T-helper 2 cell (primary cell): ENCODE measurements at places on chromosomes 4 and X.

DNA sequence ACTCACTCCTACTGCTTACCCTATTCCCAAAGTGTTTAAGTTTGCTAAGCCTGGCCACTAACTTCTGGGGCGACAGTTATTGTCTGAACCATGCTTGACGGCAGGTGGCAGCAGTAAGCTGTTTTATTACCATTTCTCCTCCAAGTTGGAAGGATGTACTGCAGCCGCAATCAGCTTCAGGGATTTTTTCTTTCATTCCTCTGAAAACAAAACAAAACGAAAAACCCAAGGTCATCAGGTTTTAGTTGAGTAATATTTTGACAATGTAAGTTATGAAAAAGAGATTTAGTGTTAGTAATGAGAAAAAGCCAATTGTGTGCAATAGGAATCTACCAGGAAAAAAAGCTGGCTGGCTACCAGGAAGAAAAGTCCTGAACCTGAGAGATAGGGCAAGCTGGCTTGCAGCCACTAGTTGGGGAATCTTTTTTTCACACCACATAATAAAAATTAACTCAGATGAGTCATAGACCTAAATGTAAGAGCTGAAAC, 13.2 kb upstream of the RAB9B start:
- peak; percentile 18 for DNase-seq

DNA sequence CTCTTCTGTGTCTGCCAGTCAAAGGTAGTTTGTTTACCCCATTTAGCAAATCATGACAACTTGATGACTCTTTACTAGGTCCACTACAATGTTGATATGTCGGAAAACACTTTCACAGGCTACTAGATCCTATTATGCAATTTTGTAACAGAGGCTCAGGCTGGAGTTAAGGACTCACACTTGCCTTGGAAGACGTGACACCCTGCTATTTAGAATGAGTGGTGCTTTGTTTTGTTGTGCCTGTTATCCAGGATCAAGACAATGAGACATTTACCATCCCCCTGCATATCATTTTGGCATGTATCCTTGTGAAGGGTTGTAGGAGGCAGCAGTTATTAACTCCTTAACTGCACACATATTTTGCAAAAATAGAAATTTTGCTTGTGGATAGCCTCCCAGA, 263.7 kb downstream of the IL1RAPL1 start:
- DNase-seq: no peak

DNA sequence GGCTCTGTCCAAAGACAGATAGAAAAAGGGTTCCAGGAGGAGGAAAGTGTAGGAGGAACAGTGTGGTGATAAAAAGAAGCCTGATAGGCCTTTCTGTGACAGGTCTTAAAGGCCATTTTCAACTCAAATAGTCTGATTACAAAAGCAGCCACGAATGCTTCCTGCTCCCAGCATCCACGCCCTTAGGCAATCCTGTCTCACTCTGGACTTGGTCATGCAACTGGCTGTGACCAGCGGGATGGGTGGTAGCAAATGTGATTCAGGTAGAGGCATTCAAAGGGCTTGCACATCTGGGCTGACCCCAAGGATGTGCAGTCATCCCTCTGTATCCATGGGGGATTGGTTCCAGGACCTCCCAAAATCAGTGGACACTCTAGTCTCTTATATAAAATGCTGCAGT, 14.4 kb upstream of the SEPSECS start:
- no peak for DNase-seq

DNA sequence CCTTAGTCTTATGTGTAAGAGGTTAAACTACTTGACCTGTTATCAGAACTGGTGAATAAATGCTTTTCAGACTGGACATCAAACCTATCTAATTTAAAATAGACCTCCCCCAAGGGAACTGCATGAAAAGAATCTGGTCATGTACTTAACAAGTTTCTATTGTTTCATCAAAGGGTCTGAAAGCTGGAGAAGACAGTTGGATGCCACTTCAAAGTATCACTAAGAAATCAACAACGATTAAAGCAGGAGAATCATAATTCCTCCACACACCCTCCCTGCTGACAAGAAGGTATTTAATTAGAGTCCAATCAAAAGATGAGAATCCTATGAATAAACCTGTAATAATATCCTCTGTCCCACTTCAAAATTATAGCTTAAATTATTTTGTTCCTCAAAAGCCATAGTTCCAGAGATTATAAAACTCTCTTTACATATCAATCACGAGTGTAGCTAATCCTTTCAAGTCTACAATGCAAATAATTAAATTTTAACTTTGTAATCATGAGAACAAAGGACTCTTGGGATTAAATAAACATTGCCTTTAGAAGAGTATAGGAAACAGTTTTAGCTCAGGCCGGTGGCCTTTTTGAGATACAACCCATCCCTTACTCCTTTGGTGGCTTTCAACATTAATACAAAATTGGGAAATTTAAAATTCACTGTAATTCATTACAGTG, 35.1 kb downstream of the TSPAN5 start:
- no peak for DNase-seq

- DNase-seq: no peak
These were observed 33.9 kb downstream of the PAGE1 start for GRCh38 chrX:49661881-49662280.

- DNase-seq: no peak
These were observed 32.0 kb downstream of the ELF2 start for GRCh38 chr4:139144911-139145551.

- no peak for DNase-seq
These were observed 57.7 kb upstream of the SLC7A11 start for GRCh38 chr4:138299881-138300280.
